ENCODE measurements at places on chromosomes 11 and 22.

- DNase-seq, result no peak
These were observed 24.4 kb upstream of the PAMR1 start for GRCh38 chr11:35549787-35550186.

DNA sequence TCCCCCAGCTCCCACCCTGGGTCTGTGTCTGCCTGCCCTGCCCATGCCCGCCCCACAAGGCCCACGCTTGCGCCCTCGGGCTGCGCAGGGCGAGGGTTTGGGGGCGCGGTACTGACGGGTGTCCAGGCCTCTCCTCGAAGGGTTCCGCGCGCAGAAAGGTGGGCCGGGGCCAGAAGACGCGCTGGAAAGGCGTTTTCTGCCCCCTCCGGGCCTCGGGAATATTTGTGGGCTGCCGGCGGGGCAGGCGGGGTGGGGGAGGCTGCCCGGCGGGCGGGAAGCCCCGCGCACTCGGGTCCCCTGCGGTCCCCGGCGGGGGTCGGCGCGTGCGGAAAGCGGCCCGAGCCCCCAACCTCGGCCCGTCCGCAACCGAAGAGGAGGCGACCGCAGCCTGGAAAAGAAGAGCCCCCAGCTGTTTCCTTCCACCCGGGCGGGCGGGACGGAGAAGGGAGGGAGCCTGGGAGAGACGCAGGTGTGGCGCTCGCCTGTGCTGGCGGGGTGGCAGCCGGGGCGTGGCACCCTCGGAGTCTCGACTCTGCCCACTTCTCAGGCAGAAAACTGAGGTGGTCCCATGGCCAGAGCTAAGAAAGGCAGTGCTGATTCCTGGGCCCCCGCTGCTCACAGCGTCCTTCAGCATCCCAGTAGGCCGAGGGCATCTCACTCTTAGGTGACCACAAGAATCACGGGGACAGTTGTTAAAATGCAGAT lies 59.0 kb downstream of the THAP12 start:
- DNase-seq, result no peak

DNA sequence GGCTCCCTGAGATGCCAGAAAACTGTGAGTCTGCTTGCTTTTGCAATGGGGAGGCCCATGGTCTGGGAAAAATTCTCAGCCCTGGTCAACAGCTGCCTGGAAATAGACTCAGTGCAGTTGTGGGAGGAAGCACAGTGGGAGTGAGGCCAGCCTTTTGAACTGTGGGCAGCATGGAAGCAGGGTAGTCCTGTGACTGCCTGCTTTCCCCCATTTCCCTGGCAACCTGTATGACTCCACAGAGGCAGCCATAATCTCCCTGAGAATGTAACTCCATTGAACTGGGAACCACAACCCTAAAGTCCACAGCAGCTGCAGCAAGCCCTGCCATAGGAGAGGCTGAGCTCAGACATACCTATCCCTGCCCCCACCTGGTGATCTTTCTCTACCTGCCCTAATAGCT lies 494.6 kb upstream of the FAT3 start:
- DNase-seq, result no peak

- no peak for DNase-seq
These were observed 98.9 kb downstream of the TRAF6 start for GRCh38 chr11:36411202-36411640.

- no peak for DNase-seq
These were observed 57.4 kb downstream of the CHRDL2 start for GRCh38 chr11:74673693-74674360.

GRCh38 chr11:108589136-108589535 lies 4.4 kb downstream of the EXPH5 start:
- DNase-seq, result no peak
